ENCODE measurements at places on chromosomes 3 and 15.

GRCh38 chr3:12186515-12187286 lies 28.0 kb upstream of the TIMP4 start:
- no peak for DNase-seq

- DNase-seq, result no peak
These were observed 723.8 kb downstream of the MECOM start for GRCh38 chr3:168939651-168940238.

- DNase-seq, result no peak
These were observed 10.7 kb downstream of the NFKBIZ start for GRCh38 chr3:101859882-101860448.

- no peak for DNase-seq
These were observed 7.0 kb downstream of the MAPKAPK3 start for GRCh38 chr3:50623840-50624474.

DNA sequence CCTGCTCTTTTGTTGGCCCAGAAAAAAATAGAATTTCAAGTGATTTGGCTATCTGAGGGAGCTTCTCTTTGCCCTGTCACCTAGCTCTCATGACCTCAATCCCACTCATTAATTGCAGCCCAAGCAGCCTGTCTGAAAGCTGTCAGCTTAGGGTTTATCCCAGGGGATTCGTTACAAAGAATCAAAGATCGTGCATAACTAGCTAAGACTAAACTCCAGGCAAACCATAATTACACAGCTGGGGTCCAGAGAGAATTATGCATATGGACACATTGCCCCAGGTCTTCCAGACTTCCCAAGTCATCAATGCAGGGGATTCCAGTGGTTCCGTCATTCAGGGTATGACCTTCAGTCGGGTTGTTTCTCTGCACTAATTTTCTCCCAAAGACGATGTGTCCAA lies 91.6 kb upstream of the CBLB start:
- no peak for DNase-seq

GRCh38 chr3:197333901-197334639 lies 35.7 kb upstream of the DLG1 start:
- DNase-seq, result peak; percentile 30

- no peak for DNase-seq
These were observed 704.2 kb downstream of the OTOL1 start for GRCh38 chr3:162200836-162201235.

DNA sequence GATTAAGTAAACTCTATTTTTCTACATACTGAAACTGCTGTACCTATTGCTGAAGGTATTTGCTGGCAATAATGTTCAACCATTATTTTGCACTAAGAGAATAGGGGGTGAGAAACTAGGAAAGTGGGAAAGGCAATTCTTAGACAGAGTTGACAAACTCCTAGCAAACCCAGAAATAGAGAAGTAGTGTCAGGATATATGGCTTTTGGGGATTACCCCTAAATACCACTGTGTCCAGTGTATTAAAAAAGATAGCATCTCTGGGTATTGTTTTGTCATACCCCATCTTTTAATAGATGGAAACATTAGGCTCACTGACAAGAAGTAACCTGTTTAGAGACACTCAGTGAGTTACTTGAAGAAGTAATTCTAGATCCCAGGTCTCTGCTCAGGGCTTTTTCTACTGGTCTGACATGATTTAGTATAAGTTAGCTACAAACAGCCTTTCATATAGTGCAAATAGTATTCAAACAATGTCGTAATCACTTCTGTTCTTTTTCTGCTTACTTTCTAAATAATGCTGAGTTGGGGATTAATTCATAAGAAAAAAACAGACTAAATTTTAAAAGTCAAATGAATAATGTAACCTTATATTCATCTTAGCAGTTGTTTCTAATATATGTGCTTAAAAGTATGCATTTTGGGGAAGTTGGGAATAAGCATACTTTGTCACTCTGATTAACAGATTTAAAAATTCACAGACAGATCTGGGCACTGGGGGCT lies 107.2 kb downstream of the IL1RAP start:
- no peak for DNase-seq

GRCh38 chr3:94548581-94549316 lies 485.9 kb downstream of the NSUN3 start:
- peak; percentile 47 for DNase-seq

DNA sequence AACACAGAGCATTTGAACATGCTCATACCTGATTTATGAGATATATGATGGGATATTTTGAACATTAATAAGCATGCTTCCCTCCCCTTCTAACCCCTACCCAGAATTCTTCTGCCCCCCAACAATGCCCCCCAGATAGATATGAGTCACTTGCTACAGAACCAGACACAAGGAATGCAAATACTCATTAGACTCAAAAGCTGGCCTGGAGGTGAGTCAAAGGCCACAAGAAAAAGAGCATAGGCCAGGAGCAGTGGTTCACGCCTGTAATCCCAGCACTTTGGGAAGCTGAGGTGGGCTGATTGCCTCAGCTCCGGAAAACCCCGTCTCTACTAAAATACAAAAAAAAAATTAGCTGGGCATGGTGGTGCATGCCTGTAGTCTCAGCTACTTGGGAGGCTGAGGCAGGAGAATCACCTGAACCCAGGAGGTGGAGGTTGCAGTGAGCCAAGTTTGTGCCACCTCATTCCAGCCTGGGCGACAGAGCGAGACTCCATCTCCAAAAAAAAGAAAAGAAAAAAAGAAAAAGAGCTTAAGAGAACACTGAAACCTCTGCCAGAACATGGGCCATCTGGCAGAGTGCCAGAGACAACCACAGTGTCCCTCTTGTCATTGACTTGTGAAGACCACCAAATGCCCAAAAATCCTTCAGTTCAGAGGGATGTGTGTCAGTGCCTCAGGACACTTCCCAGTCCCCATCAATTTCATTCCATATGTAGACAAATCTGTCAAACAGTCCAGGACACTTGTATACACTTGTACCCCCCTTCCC lies 3.9 kb upstream of the SH3GL3 start:
- DNase-seq, result peak; percentile 51
